Heart right ventricle (tissue), 16 donors: ENCODE measurements at places on chromosomes 13 and 19. TPM values are rescaled to one million over a fixed set of nuclear protein-coding genes. Genes with fewer than 3 reads are reported as not detected.

MAB21L1 gene
- 0.17 TPM for polyA plus RNA-seq

- no peak overlapping the region for H3K4me3 ChIP-seq
- no peak for DNase-seq
- H3K4me1 ChIP-seq: peaks cover 6% of the 10 kb centered on the region
- H3K27ac ChIP-seq: no peak overlapping the region
Measured at GRCh38 chr19:44677019-44677811, 5.9 kb downstream of the CEACAM19 start.

DNA sequence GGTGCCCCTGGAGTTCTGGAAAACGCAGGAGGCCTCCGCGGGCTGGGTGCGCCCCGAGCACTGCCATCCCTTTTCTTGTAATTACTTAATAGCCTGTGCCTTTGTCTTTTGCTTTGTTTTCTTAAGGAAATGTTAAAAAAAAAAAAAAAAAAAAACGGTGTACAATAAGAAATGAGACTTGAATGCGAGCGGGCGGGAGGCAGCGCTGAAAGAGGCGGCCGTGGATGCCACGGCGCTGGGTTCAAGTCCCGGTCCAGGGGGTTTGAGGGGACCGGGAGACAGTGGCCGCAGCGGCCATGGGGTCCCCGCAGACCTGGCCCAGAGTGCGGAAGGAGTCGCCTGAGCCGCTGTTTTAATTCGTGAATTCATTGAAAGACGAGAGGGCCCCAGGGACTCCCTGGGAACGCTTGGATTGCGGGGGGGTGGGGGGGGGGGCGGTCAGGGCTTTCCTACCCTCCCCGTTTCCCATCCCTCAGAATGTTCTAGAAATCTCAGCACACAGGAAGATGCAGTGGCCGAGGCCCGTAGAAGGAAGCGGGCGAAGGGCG, 349.2 kb upstream of the ARGLU1 start:
- DNase-seq: peak; percentile 51
- H3K4me3 ChIP-seq: peak overlapping the region; percentile 76
- H3K4me1 ChIP-seq: peaks cover 5% of the 10 kb centered on the region
- H3K27ac ChIP-seq: peak overlapping the region; percentile 94
- H3K27me3 ChIP-seq: no peaks in the 10 kb centered on the region

DNA sequence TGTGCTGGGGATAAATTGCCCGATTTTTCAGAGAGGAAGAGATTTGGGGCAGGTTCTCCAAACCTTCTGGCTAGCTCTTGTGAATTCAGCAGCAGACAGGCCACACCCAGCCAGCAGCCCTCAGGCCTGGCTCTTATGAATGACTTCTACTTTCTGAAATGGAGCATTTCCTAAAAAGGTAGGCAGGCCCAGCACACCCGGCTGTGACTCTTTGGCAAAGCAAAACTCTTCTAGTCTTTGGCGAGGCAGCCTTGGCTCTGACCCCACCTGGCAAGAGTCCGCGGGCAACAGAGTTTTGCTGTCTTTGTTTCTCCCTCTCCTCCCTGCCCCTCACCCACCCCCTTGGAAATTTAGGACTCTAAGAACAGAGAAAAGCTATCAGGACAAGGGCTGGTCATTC, 221.2 kb downstream of the ZNF536 start:
- H3K4me1 ChIP-seq: peaks cover 11% of the 10 kb centered on the region
- H3K27me3 ChIP-seq: peaks cover 5% of the 10 kb centered on the region
- no peaks in the 10 kb centered on the region for H3K36me3 ChIP-seq
- no peak overlapping the region for H3K27ac ChIP-seq
- no peak overlapping the region for H3K4me3 ChIP-seq
- DNase-seq: no peak

OR4F17 gene
- not detected for polyA plus RNA-seq

ADPRHL1 gene
- polyA plus RNA-seq: 163 TPM

- H3K4me3 ChIP-seq: peak overlapping the region; percentile 91
- H3K27me3 ChIP-seq: no peaks in the 10 kb centered on the region
- H3K27ac ChIP-seq: peak overlapping the region; percentile 83
- DNase-seq: no peak
Measured at GRCh38 chr19:8208119-8208921, 850 bp upstream of the CERS4 start.

ZNF284 gene
- 0.65 TPM for polyA plus RNA-seq

MCEMP1 gene
- 0.71 TPM for polyA plus RNA-seq

DNA sequence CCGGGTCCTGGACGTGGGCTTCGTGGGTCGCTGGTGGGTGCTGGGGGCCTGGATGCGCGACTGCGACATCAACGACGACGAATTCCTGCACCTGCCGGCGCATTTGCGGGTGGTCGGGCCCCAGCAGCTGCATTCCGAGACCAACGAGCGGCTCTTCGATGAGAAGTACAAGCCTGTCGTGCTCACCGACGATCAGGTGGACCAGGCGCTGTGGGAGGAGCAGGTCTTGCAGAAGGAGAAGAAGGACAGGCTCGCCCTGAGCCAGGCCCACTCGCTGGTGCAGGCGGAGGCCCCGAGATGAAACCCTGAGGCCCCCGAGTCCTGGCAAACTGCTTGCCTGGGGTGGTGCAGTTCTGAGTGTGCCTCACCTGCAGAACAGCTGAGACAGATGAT, 787 bp downstream of the TIMM29 start:
- H3K27ac ChIP-seq: peak overlapping the region; percentile 87
- no peak for DNase-seq
- peaks cover 44% of the 10 kb centered on the region for H3K36me3 ChIP-seq
- H3K4me1 ChIP-seq: peaks cover 29% of the 10 kb centered on the region
- H3K27me3 ChIP-seq: no peaks in the 10 kb centered on the region

DNA sequence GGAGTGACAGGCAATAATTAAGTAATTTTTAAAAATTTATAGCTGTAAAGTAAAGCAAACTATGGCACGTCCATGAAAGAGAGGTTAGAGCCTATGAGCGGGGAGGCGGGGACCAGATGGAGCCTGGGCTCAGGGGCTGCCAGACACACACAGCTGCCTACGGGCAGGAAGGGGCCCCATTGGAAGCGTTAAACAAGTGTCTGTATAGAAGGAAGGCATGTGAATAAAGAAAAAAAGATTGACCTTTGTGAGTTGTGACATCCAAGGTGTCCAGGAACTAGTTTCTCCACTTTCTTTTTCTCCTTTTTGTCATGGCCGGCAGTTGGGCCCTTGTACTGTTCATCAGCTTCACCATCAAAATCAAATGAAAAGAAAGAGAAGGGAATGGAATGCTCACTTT, 56.8 kb downstream of the LRCH1 start:
- DNase-seq: no peak
- no peak overlapping the region for H3K4me3 ChIP-seq
- H3K36me3 ChIP-seq: no peaks in the 10 kb centered on the region
- H3K4me1 ChIP-seq: peaks cover 44% of the 10 kb centered on the region
- H3K27ac ChIP-seq: no peak overlapping the region

GRCh38 chr13:99751517-99752199, 219.9 kb downstream of the ZIC5 start:
- no peak overlapping the region for H3K4me3 ChIP-seq
- no peaks in the 10 kb centered on the region for H3K36me3 ChIP-seq
- H3K4me1 ChIP-seq: no peaks in the 10 kb centered on the region
- no peaks in the 10 kb centered on the region for H3K27me3 ChIP-seq

NLRP4 gene
- not detected for polyA plus RNA-seq

CGB7 gene
- polyA plus RNA-seq: 0.37 TPM

- no peak overlapping the region for H3K27ac ChIP-seq
- H3K36me3 ChIP-seq: peaks cover 77% of the 10 kb centered on the region
- DNase-seq: no peak
- no peaks in the 10 kb centered on the region for H3K27me3 ChIP-seq
- no peaks in the 10 kb centered on the region for H3K4me1 ChIP-seq
Measured at GRCh38 chr13:77138813-77139212, 111.9 kb upstream of the FBXL3 start.

DNA sequence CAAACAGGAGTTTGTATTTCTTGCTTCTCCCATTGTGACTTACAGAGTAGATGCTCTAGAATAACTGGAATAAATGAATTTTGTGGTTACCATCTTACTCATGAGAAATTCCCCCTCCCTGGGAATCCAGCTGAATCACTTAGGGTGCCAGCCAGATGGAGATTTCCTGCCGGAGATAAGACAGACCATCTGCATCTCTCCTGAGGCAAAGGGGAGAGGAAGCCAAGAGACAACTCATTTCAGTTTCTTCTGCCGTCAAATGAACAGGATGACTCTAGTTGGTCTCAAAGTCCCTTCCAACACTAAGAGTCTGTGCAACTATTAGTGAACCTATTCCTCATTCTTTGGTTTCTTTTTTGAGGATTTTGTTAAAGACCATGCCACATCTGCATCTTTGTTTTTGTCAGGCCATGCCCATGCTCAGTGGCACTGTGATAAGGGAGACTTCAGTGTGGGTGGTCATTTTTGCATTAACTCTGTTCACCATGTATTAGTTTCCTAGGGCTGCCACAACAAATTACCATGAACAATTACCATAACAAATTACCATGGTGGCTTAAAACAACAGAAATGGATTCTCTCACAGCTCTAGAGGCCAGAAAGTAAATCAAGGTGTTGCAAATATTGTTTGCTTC, 112.8 kb downstream of the NDFIP2 start:
- DNase-seq: no peak
- H3K27ac ChIP-seq: no peak overlapping the region
- H3K4me3 ChIP-seq: no peak overlapping the region
- H3K27me3 ChIP-seq: no peaks in the 10 kb centered on the region
- no peaks in the 10 kb centered on the region for H3K36me3 ChIP-seq

DNA sequence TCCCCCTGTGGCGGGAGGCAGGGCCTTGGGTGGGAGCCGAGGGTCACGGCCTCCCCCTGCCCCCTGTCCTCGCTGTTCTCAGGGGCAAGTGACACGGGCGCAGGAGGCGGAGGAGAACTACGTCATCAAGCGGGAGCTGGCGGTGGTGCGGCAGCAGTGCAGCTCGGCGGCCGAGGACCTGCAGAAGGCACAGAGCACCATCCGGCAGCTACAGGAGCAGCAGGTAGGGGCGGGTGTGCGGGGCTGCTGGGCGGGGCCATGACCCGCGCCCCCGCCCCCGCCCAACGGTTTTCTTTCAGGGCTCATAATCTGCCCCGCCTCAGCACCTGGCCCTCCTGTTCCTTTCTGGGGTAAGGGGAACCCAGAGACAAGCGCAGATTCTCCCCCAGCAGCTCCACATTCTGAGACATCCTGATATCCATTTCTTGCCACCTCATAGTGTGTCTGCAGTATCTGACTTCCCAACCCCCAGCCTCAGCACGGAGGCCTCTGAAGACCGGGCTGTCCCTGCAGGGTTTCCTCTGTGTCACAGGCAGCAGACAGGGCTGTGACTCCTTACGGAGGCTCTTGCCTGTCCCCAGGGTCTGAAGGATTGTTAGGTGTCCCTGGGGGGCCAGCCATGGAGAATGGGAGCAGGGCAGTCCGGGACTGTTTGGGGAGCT, 15.9 kb downstream of the PRR36 start:
- H3K4me1 ChIP-seq: peaks cover 23% of the 10 kb centered on the region
- peaks cover 14% of the 10 kb centered on the region for H3K27me3 ChIP-seq

DNA sequence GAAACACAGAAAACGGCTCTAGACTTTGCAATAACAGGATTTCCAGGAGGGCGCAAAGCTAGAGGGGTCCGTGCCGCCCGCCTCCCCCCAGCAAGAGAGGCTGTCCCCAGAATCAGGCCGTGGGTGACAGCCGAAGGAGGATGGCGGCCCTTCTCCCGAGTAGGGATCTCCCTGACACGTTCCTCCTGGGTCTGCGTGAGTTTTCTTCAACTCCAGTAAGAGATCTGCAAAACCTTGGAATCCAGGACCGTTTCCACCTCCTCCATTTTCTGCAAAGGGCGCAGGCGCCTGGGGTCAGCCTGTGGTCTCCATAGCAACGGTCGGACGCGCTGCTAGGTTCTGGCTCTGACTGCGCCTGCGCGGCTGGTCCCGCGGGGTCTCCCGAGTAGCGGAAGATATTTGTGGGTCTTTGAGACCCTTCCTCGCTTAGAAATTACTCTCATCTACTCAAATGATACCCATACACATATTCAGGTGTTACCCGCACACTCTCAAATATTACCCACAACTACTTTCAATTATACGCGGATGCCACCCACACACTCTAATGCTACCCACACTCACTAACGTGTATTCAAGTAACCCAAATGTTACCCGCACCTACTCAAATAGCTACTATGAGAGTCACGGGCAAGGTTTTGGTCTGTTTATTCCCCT, 2.1 kb downstream of the PNMA8C start:
- no peak overlapping the region for H3K27ac ChIP-seq
- peak overlapping the region; percentile 47 for H3K4me3 ChIP-seq
- peak; percentile 75 for DNase-seq
- H3K4me1 ChIP-seq: peaks cover 3% of the 10 kb centered on the region

DNA sequence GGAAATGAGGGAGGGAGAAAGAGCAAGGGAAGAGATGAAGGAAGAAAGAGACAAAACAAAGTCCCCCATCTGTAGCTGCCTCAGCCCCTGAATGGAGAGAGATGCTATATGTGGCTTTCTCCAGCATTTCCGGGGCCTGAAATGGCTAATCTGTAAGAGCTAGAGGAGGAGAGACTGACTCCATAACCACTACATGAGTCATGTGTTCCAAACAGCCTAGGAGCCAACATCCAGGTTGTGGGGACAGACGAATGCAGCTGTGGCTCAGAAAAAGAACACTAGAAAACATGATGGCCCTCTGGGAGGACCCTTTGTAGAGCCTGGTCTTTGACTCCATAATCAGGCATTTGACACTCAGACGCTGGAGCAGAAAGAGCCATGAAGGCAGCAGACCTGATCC, 292.0 kb upstream of the ZNF507 start:
- H3K4me3 ChIP-seq: no peak overlapping the region
- H3K27me3 ChIP-seq: no peaks in the 10 kb centered on the region
- no peaks in the 10 kb centered on the region for H3K4me1 ChIP-seq
- H3K36me3 ChIP-seq: no peaks in the 10 kb centered on the region

NCR1 gene
- not detected for polyA plus RNA-seq

- H3K36me3 ChIP-seq: peaks cover 36% of the 10 kb centered on the region
- no peak overlapping the region for H3K4me3 ChIP-seq
- H3K4me1 ChIP-seq: no peaks in the 10 kb centered on the region
- no peaks in the 10 kb centered on the region for H3K27me3 ChIP-seq
Measured at GRCh38 chr13:45508776-45509175, 44.0 kb downstream of the COG3 start.

GRCh38 chr13:30456290-30456689, 9.4 kb downstream of the HMGB1 start:
- H3K27me3 ChIP-seq: no peaks in the 10 kb centered on the region
- no peak for DNase-seq
- peaks cover 9% of the 10 kb centered on the region for H3K4me1 ChIP-seq
- H3K27ac ChIP-seq: no peak overlapping the region
